Endothelial cell (in vitro differentiated cells): ENCODE measurements at places on chromosomes 5 and 9. TPM values are rescaled to one million over a fixed set of nuclear protein-coding genes. Genes with fewer than 3 reads are reported as not detected.

GRCh38 chr9:134591573-134591981, 50.0 kb upstream of the COL5A1 start:
- DNase-seq: no peak
- H3K36me3 ChIP-seq: no peaks in the 10 kb centered on the region

- no peaks in the 10 kb centered on the region for H3K36me3 ChIP-seq
- peak overlapping the region; percentile 76 for H3K27ac ChIP-seq
- peaks cover 2% of the 10 kb centered on the region for H3K27me3 ChIP-seq
- H3K4me1 ChIP-seq: peaks cover under 1% of the 10 kb centered on the region
- no peak for DNase-seq
- H3K4me3 ChIP-seq: no peak overlapping the region
Measured at GRCh38 chr9:33850267-33850629, 33.3 kb downstream of the UBE2R2 start.

GRCh38 chr5:176660860-176661641, 13.8 kb downstream of the TSPAN17 start:
- H3K4me3 ChIP-seq: no peak overlapping the region
- no peaks in the 10 kb centered on the region for H3K4me1 ChIP-seq
- H3K36me3 ChIP-seq: peaks cover 3% of the 10 kb centered on the region
- peak; percentile 89 for DNase-seq
- no peak overlapping the region for H3K27ac ChIP-seq
- peaks cover 8% of the 10 kb centered on the region for H3K27me3 ChIP-seq

CCDC180 gene
- total RNA-seq: 7.7 TPM

DNA sequence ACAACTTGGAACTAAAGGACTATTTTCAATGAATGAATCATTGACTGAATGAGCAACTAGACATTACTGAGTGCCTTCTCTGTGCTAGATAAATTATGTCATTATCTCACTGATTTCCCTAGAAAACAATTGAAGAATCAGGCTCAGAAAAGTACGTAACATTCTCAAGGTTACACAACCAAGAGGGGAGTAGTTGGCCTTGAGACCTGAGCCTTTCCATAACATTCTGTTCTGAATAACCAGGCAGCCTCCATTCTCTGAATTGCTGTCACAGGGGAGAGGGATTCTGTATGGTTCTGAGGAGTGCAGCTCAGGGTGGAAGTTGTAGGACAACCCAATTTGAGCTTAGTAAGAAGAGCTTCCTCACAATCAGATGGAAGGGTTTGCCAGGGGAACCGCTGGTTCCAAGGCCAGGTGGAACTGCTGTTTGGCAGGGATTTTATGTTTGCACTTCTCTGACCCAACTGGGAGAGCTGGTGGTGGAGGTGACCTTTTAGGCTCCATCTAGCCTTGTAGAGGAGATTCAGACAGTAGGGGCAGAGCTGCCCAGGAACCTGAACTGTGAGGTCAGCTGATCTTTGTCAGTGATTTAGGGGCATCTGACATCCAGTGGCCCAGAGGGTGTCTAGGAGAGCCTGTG, 16.3 kb downstream of the POLR1E start:
- no peak overlapping the region for H3K4me3 ChIP-seq
- H3K27me3 ChIP-seq: peaks cover 1% of the 10 kb centered on the region
- peaks cover 4% of the 10 kb centered on the region for H3K4me1 ChIP-seq

DNA sequence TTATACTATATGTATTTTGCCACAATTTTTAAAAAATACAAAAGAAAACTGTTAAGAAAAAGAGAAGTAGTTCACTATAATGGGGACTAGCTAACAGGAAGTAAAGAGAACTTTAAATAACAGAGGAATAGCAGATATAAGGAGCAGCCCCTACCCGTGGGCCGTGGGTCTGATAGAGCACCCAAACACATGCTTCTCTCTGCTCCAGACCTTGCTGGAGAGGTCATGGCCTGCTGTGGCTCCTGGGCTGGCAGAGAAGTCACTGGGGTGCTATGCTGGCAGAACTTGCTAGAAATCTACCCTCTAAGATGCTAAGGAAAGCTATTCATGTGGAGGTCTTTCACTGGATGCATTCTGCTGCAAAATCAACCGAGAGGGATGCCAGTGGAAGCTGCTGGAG, 10.0 kb upstream of the TNFAIP8 start:
- no peak overlapping the region for H3K4me3 ChIP-seq
- peaks cover 5% of the 10 kb centered on the region for H3K27me3 ChIP-seq
- no peak overlapping the region for H3K27ac ChIP-seq
- no peaks in the 10 kb centered on the region for H3K36me3 ChIP-seq
- no peaks in the 10 kb centered on the region for H3K4me1 ChIP-seq
